AG09309 (cell line): ENCODE measurements at places on chromosomes 11 and 22.

DNA sequence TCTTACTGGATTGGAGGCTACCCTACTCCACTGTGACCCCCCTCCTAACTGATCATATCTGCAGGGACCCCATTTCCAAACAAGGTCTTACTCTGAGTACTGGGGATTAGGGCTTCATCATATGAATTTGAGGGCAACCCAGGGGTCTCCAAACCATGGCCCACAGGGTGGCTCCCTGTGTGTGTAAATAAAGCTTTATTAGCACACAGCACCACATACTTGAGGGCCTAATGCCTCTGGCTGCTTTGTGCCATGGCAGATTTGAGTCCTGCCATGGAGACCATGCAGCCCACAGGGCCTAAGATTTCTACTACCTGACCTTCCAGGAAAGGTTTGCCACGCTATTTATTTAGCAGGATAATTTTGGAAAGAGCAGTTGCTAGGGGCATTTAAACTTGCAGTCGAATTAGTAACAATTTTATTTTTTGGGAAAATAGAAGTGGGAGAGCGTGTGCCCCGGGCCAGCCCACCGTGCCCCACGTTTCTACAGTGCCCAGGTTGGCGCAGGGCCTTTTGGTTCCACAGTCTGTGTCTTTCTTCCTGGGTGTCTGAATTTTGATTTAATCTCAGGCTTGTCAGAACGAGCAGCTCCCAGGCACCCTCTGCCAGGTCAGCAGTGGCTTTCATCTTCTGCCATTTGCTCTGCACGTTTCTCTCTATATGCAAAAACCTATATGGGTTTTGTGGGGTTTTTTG lies 92.3 kb downstream of the KCNQ1 start:
- no peak for DNase-seq

DNA sequence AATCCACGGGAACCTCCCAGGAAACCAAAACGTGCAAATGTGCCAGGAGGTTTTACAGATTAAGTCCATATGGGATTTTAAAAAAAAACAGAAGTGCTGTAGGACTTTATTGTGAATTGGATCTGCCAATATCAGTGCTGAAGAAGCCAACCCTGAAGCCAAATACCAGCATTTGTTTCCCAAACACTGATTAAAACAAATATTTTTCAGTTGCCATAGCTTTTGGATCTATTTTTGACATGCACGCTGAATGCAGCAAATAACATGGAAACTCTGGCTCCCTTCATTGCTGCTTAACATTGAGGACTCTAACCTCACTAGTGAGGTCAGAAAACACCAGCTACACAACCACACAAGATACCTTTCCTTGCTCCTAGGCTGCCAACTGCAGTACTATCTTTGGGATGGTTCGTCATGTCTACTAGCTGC lies 28.4 kb upstream of the SIK2 start:
- DNase-seq = no peak

- DNase-seq = no peak
Observed at GRCh38 chr11:61131186-61131585, 28.9 kb downstream of the CD5 start.

DNA sequence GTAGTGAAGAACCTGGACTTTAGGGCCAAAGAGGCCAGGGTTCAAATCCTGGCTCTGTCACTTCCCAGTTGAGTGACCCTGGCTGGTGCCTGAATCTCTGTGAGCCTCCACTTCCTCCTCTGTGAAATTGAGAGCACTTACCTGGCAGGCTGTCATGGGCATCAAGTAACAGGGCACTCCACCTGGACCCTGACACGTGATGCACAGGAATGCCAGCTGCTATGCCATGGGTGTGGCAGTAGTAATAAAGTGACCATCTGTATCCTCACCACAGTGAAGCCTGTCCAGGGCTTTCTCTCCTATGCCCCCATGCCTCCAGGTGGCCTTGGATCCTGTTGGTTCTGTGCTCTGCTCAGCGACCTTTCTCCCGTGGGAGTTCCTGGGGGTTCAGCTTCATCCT lies 29.8 kb upstream of the PPP6R3 start:
- DNase-seq = no peak

GRCh38 chr11:34602245-34602644 lies 18.6 kb upstream of the EHF start:
- no peak for DNase-seq

GRCh38 chr11:46335890-46336562 lies 11.2 kb upstream of the DGKZ start:
- no peak for DNase-seq

GRCh38 chr11:104163100-104164027 lies 583 bp downstream of the PDGFD start:
- no peak for DNase-seq

- DNase-seq = no peak
Observed at GRCh38 chr11:17525570-17525969, 18.6 kb downstream of the USH1C start.

GRCh38 chr22:39545386-39546365 lies 13.1 kb upstream of the RPS19BP1 start:
- DNase-seq = no peak

DNA sequence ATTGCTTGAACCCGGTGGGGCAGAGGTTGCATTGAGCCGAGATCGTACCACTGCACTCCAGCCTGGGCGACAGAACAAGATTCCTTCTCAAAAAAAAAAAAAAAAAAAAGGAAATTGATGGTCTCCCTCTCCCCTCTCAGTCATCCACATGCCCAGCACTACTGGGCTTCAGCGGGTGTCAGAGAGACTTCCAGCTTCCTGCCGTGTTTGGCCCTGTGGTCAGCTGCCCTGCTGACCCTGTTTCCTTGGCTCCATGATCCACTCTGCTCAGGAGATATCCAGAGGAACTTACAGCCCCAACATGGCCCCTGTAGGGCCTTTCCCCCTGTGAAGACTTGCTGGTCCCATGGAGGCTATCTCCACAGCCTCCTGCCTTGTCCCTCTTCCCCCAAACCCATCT lies 6.1 kb upstream of the PNPLA3 start:
- DNase-seq = no peak

- DNase-seq = no peak
Observed at GRCh38 chr11:1468473-1469066, 18.0 kb downstream of the MOB2 start.

DNA sequence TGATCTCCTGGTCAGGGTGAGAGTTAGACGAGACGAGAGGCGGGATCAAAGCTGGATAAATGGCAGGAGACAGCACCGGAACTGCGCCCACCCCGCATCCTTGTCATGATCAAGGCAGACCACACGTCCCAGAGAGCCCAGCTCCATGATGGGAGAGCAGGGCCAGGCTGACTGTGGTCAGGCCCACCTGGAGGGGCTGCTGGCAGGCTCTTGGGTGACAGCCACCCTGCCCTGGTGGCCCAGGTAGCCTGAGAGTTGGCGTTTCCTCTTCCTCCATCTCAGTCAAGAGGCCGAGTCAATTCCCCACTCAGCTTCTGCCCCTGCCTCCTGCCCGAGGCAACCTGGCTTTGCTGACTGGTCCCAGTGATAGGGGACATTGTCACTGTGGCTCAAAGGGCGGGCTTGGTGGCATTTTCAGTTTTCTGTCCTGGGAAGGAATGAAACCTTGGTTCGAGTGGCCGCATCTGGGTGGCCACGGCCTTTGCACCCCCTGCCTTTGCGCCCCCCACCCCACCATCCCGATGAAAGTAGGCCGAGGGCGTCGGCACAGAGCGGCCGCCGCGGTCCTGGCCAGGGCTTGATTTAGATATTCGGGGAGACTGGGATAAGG lies 60.8 kb upstream of the PPARA start:
- DNase-seq = no peak

DNA sequence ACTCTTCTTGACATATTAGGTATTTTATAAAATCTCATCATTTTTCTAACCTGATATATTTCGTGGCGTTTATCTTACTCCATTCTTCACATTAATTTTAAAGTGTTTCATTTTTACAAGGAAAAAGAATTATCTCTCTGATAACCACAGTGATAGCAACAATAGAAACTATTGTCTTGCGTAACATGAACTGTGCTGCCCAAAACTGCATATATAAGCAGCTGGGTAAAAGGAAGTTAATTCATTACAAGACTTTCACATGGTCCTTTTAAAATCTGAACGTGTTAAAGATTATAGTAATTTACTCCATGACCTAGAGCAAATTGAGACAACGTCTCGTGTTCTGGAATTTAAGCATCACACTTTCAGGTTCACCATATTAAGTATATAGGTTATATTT lies 210.4 kb upstream of the GRIA4 start:
- DNase-seq = no peak

DNA sequence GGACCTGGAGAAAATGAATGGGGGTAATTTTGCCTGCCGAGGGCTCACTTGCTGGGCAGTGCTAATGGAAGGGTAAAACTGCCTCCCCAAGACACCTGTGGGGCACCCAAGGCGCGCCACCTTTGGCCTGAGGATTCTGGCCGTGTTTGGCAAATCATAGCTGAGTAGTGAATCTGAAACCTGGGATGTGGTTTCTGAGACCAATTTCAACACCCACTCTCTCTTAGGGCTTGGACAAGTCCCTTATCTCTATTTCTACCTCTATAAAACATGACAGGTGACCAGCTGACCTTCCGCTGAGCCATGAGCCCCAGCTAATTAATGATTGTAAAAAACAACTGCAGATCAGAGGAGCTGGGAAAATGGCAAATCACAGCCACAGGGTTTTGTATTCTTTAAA lies 1.5 kb upstream of the PACSIN3 start:
- DNase-seq = no peak

- DNase-seq = no peak
Observed at GRCh38 chr11:128728767-128729587, 35.1 kb downstream of the FLI1 start.

- DNase-seq = no peak
Observed at GRCh38 chr11:19091366-19091765, 25.6 kb upstream of the ZDHHC13 start.

GRCh38 chr11:68693484-68693882 lies 9.1 kb downstream of the GAL start:
- DNase-seq = no peak

GRCh38 chr11:65880844-65881421 lies 1.3 kb downstream of the CTSW start:
- DNase-seq = no peak
